Stimulated activated CD4-positive, alpha-beta T cell treated with anti-CD3 and anti-CD28 coated beads, Interleukin-1b, Interleukin-23, amount 100 ng/mL, for 1 hour (primary cell): ENCODE measurements at places on chromosomes 5 and 9.

DNA sequence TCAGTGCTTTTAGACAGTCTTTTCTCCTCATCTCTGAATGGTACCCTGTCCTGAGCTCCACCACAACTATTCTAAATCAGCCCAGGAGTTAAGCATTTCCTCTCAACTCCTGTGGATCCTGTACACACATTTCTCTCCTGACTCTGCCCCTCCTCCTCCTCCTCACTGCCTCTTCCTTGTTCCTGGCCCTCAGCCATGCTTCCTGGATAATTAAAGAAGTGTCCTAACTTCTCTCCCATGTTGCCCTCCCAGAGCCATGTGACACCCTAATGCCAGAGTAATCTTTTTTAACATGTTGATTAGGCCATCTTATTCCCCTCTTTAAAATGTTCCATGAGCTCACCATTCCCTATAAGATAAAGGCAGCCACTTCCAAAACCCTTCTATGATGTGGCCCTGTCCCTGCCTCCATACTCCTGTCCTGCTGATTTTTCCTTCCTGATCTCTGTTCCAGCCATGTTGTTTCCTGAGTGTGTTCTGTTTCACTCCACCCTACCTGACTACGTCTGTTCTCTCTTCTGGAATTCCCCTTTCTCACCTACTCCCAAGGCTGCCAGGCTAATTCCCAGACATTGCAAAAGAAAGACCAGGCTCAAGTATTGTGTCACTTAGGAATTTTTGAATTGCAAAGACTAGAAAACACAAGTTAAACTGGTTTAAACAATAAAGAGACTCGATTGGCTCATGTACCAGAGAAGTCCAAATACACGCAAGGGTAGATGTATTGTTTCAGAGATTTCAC lies 295.2 kb downstream of the MAST4 start:
- no peak for DNase-seq

DNA sequence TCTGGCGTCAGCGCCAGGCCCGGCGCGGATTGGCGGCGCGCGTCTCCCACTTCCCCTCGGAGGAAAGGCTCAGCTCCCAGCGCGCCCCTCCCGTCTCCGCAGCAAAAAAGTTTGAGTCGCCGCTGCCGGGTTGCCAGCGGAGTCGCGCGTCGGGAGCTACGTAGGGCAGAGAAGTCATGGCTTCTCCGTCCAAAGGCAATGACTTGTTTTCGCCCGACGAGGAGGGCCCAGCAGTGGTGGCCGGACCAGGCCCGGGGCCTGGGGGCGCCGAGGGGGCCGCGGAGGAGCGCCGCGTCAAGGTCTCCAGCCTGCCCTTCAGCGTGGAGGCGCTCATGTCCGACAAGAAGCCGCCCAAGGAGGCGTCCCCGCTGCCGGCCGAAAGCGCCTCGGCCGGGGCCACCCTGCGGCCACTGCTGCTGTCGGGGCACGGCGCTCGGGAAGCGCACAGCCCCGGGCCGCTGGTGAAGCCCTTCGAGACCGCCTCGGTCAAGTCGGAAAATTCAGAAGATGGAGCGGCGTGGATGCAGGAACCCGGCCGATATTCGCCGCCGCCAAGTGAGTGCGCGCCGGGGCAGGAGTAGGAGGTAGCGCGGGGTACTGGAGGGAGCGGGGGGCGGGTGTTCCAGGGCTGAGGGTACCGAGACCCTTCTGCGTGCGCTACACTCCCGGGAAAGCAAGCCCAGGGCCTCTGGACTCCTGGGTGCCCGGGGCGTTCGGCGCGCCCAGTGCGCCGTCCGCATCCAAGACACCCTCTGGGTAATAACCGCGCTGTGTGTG lies at the start of gene MSX2:
TSS of gene MSX2 (plus strand) at position 99 of the 777 bp plus-strand sequence. CDS start at position 177, 78 bp downstream.
- DNase-seq: no peak

DNA sequence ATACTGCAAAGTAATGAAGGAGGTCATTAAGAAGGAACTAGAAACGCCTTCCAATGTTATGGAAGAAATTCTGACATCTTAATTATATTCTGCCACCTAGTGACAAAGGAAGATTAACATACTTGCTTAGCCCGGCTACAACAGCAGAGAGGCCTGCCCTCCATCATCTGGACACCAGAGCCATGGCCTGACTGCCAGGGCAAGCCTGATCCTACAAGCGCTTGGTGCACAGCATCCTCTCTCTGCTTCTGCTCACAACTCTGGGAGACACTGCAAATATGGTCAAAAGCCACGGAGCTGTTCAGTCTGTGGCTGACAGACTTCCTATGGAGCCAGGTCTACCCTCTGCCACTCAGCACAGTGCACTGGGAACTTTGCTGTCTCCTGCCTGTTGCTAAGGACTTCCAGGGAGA lies 87.3 kb upstream of the SLC44A1 start:
- DNase-seq: no peak

DNA sequence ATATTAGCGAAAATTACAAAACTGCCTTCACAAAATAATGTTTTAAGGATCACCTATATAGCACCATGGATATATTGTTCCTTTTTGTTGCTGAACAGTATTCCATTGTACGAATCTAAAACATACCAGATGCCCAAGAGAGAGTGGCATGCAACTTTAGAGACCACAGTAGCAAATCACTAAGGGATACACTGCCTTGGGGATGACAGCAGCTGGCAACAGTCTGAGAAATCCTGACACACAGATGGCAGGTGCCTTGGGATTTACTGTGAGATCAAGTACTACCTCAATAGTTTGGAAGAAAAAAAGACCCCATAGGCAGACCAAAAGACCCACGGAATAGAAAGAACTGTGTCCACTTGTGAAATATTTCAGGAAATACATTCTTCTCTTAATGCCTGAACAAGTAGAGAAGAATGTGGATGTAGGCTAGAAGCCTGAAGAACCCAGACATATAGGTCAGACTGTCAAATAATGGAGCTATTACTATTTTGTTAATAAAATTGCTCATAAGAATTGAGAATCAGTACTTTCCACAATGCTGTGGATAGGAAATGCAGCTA lies 53.4 kb downstream of the PLPP1 start:
- no peak for DNase-seq

DNA sequence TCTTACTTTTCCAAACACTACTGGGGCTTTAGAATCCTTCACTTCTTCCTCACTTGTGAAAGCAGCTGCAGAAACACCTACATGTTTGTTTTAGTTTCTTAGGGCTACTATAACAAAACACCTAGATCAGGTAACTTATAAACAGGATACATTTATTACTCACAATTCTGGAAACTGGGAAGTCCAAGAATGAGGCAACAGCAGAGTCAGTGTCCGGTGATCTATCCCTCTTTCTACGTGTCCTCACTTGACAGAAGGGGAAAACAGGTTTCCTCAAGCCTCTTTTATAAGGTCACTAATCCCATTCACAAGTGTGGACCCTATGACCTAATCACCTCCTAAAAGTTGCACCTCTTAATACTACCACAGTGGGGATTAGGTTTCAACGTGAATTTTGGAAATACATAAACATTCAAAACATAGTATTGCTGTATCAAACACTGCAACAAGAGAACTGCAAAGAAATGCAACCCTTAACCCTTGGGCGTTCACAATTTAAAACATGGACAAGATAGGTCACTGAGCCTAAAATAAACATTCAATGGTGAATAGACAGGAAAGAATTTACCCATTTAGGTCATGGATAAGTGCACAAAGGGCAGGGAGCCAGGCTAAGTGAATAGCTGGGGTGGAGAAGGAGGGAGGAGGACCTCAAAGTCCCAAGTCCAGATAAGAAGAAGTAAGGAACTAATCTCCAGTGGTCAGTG lies 104.3 kb downstream of the PIK3R1 start:
- DNase-seq: no peak

DNA sequence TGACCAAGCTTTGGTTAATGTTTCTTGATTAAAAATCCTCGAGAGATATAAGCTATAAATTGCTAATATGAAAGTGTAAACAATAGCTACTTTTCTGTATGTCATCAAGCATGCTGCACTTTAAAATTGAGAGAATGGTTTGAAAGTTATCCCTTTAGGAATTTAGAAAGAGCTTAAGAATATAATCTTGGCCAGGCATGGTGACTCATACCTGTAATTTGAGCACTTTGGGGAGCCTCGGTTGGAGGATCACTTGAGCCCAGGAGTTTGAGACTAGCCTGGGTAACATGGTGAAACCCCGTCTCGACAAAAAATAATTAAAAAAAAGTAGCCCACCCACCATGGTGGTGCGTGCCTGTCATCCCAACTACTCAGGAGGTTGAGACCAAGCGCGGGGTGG lies 12.2 kb upstream of the MROH2B start:
- DNase-seq: no peak

GRCh38 chr9:72898360-72898759 lies 54.5 kb downstream of the ALDH1A1 start:
- DNase-seq: no peak

DNA sequence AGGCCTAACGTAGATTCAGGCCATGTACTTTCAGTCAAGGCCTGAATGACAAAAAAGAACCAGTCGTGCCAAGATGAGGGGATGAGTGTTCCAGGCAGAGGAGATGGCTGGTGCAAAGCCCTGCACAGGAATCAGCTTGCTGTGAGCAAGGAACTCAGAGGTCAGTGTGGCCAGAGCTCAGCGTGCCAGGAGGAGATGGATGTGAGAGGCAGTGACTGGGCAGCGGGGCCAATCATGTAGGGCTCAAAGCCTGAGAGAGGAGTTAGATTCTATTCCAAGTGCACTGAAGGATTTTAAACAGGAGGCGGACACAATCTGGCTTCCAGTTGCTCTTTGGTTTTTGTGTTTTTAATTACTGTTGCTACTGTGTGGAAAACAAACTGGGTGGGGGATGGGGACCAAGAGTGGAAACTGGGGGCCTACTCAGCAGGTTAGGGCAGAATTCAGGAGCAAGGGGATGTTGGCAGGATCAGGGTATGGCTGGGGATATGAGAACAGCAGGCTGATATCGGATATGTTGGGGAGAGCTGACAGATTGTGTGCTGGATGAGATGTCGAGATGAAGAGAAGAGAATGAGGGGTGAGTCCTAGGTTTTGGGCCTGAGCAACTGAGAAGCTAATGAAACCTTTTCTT lies 64.3 kb downstream of the ANGPTL2 start:
- no peak for DNase-seq

DNA sequence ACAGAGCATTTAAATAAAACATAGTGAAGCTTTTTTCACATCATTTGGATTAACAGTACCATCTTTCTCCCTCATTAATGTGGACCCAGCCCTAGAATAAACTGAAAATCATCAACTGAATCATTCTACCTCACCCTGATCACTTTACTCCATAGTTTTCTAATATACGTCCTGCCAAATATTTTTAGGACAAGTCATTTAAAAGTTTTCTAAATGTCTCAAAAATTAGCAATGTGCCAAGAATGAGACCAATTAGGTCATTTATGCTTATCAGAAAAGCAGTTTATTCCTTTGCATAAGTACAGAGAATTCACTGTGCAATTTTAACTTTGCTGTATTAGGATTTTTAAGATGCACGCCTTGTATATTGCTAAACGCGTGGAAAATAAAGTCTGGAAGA lies 284.4 kb downstream of the PIK3R1 start:
- DNase-seq: no peak

DNA sequence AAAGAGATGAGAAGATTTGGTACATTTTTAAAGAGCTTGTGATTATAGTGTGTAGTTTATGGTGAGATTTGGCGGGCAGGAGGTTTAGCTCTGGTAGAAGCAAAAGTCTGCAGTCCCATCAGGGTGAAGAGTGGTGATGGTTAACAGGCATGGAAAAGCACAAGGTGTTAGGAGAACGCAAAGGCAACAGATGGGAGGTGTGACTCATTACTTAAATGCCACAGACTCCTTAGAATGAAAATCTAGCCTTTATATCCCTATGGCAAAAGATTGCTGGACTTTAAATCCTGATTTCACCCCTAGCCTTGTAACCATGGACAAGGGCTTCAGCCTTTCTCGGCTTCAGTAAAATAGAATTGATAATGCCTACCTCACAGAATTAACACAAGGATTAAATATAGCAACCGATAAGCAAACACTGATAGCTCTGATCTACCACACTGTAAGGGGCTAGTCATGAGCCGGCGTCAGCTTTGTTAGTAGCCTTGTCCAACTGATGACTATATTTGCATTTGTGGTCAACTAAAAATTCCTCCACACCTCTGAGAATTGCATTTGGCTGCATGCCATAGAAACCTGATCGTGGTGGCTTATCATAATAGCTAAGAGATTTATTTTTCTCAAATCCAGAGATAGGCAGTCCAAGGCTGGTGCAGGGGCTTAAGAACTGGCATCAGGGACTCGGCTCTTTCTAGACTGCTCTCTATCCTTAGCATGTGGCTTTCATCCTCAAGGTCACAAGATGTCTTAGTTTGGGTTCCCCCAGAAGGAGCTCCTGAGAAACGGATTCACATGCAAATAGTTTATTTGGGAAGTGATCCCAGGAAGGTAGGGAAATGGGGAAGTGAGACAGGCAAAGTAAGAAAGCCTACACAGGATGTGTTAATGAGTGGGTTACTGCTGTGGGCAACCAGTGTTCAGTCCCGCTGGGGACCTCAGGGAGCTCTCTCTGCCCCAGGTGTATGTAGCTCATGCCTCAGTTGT lies 19.6 kb downstream of the MFAP3 start:
- no peak for DNase-seq

DNA sequence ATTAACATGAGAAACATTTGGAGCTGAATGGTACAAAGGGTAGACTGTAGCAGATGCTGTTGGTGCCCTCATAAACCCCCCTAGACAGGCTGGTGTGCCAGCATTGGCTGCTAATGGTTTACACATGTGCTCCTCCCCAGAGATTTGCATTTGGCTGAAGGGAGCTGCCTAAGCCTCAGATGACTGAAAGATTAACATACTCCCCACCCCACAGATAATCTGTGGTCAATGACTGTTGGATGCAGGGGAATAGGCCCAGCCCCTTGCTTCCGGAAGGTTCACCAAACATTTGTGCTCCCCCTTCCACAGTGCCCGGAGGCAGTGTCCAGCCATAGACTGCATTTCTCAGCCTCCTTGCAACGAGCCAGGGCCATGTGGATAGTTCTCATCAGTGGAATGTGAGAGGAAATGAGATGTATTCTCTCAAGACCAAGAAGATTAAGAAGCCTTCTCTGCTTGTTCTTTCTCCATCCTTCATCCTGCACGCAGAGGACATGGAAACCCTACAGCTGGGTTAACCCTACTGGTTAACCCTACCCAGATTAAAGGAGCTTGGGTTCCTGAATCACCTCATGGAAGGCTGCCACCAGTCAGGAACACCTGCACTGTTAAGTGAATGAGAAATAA lies 79.6 kb downstream of the PHAX start:
- no peak for DNase-seq

- no peak for DNase-seq
Observed at GRCh38 chr5:147445090-147445489, 64.8 kb downstream of the DPYSL3 start.

DNA sequence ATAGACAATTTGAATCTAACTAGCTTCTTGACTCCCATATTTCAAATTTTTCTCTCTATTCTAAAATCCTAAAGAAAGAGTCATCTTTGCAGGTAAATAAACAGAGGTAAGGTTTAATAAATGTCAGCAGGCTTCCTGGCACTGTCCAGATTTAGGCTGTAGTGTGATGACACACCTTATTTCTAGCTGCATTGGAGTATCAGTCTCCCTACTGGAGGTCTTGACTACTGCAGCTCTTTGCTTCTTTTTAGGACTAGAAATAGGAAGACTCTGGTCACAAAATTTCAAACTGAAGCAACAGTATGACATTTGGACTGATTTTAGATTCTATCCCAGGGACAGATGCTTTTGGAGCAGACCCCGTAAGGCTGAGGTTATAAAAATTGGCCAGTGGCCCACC lies 40.7 kb upstream of the PPP3R2 start:
- no peak for DNase-seq

GRCh38 chr9:132233138-132233537 lies 71.3 kb downstream of the NTNG2 start:
- no peak for DNase-seq
